Activated T-cell treated with anti-CD3 and anti-CD28 coated beads, Interleukin-2, amount 50 U/mL, for 48 hours (primary cell): ENCODE measurements at places on chromosomes 11 and 22.

DNA sequence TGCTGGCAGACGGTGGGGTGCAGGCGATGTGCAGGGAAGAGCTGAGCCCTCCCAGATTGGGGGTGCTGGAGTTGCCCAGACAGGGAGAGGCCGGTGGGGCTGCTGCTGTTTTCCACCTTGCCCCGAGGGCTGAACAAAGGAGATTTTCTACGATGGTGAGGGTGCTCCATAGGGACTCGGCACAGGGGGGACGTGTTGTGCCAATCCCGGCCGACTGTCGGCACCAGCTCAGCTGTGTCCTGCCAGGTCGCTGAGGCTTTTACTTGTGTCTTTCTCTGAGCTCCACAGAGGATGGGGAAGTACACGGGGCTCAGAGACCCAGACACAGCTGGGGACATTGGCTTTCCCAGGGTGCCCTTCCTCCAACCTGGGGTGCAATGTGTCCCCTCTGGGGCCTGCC is 816.8 kb downstream of the BRD1 start:
- DNase-seq = no peak

DNA sequence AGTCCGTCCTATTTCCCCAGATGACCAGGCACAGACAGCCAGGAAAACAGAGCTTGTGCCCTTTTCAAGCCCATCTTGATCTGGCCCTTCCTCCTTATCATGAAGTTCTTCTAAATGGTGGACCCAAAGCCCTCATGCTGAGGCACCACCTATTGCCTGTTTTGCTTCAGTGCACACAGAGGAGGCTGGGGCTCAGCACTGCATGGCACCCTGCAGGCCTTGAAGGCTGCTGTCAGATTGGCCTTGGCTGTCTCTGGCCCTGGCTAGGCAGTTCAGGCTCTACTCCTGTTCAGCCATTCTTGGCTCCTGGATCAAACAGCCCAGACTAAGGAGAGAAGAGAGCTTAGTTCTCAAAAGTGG is 49.2 kb downstream of the OTOG start:
- peak; percentile 2 for DNase-seq

DNA sequence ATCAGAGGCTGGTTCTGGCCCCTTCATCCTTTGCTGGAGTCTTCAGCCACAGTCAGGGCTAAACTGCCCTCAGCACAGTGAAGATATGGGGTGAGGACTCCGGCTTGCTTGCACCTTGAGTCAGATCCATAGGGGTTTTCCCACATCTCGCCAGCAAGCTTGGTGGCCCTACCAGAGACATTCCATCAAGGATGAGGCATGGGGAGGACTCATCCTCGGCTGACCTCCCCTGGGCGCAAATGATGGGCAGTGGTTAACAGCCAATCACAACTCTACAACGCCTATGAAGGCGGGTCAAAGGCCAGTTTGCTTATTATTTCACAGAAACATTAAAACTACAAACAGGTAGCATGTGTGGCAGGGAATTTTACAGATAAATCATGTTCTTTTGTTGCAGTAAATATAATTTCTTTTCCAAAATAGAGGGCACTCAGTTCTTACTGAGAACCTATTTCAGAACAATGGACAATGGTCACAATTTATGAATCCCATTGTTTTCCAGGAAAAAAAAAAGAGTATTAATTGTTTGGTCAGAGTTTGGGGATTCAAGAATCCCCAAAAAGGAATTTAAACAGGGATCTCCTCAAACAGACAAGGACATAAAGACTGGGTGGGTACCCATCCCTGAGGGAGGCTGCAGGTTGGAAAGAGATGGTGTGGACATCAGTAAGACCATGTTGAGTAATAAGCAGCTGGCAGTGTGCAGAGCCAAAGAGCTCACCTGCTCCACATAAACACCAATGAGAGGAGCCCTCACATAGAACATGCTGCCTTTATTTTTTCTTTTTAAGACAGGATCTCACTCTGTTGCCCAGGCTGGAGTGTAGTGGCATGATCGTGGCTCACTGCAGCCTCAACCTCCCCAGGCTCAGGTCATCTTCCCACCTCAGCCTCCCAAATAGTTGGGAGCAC is 14.8 kb downstream of the PLAAT3 start:
- no peak for DNase-seq

- no peak for DNase-seq
Observed at GRCh38 chr11:803467-803742, 1.6 kb downstream of the PIDD1 start.

- peak; percentile 30 for DNase-seq
Observed at GRCh38 chr11:112797648-112798293, 163.4 kb upstream of the NCAM1 start.

- no peak for DNase-seq
Observed at GRCh38 chr22:30312053-30312452, 14.7 kb downstream of the TBC1D10A start.

- no peak for DNase-seq
Observed at GRCh38 chr22:23473901-23474300, 106.2 kb downstream of the IGLL1 start.

DNA sequence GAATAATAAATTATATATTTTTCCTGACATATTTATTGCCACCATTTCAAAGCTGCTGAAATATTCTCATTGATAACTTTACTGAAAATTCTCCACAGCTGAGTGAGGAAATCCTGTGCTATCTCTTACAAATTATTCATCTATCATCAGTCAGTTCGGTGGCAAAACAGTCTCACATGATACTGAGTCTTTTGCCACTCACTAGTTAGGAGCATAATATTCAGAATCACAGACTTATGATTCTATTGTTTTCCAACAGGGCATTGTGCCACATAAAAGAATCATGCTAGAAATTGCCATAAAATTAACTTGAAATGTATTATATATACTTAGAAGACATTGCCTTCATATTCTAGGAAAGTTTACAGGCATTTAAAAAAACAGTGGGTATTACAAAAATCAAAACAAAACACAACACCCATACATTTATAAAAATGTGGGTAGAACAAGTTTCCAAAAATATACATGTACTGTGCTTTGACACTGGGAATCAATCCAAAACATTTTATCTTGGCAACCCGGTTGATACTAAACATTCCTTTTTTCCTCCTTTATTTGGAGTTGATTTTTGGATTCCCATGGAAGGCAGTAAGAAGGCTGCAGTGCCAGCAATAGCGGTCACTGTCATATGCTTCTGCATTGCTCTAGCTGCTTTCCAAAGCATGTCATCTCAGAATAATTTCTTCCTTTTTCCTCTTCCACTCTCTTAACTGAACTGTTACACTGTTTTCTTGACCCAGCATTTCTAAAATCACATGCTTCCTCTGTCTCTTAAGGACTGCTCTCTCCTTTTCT is 42.5 kb downstream of the ATG16L2 start:
- DNase-seq = no peak

DNA sequence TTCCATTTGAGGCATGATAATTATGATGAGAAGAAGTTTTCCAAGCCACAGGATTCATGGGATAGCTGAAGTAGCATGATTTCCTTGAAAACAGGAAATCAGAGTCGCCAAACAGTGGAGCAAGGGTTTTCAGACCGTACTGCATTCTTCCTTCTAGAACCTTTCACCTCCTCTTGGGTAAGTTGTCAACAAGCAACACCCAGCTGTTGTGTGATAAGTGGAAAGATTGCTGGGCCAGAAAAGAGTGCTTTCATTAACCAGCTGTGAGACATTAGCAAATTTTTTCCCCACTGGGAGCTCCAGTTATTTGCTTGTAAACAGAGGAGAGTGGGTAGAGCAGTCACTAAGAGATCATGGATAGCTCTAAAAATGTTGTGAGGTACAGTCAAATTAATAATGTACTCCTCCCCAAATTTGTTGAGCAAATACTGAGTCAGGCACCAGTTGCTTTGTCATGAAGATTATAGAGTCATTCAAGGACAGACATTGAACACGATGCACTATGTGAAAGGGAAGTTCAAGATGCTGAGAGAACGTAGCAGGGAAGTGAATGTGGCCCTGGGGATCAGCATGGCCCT is 11.7 kb upstream of the MPEG1 start:
- DNase-seq = no peak

DNA sequence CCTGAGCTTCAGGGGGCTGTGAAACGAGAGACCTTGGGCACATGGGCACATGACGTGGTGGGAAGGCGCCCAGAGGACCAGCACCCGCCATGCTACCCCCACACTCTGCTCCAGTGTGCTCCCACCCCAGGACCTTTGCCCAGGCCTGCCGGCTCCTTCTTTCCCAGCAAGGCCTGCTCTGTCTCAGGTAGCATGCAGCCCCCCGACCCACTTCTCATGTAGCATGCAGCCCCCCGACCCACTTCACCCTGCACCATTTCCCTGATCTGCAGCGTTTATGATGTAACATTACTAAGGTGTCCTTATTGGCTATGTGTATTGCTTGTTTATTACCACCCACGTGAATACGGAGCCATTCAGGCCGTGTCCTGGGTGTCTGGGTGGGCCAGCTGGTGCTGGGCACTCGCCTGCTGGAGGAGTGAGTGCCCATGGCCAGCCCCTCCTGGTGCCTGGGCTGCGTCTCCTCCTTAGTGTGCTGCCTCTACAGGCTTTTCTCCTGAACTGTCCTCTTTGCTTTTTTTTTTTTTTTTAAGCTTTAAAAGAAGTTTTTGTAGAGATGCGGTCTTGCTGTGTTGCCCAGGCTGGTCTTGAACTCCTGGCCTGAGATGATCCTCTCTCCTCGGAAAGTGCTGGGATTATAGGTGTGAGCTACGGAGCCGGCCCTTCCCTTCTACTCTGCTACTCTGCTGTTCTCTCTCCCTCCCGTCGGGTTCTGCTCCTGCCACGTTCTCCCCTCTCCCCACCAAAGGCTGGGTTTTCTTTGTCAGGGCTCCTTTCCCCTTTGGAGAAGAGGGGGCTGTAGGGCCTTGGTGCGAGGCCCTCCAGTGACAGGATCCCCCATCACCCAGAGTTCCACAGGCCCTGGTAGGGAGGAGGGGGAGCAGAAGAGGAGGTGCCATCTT is 29.4 kb downstream of the LRP5 start:
- no peak for DNase-seq

- no peak for DNase-seq
Observed at GRCh38 chr11:112465433-112466024, 204.9 kb upstream of the PLET1 start.

GRCh38 chr11:118631142-118631909 is 23.9 kb downstream of the PHLDB1 start:
- DNase-seq = no peak

DNA sequence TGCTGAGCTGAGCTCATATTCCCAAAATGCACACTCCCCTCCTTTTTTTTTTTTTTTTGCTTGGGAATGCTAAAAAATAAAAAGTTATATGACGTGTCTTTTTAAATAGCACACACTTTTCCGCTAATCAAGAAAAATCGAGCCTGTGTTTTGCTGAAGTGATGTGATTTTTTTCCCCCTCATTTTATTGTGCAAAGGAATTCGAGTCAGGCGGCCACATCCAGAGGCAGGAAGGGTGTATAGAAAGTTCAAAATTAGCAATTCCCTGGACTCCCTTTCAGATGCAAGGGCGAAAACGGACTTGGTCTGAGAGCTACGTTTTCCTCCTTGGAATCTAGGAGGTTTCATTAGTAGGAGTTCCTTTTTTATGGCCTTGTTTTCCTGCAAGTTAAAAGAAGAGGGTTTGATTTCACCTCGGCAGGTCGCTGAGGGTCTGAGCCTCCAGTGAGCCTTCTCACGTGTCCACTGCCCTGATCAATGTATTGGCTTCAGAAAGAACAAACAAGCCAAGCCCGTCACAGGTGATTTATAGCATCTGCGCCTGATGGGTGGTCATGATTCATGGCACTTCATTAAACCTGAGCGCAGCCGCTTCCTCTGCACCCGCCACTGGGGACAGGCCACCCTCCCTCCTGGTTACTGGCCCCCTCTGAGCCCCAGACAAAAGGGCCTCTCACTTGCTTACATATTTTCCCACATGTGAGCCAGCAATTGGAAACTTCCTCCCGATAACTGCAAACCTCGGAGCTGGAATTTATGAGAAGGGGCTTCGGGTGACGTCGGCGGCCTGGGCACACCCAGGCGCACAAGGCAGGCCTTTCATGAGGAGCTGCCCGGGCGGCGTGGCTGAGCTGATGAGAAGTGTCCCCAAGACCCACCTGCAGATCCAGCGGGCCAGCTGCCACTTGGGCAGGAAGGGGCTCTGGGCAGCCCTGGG is 64.4 kb upstream of the LINC01488 start:
- DNase-seq = no peak

DNA sequence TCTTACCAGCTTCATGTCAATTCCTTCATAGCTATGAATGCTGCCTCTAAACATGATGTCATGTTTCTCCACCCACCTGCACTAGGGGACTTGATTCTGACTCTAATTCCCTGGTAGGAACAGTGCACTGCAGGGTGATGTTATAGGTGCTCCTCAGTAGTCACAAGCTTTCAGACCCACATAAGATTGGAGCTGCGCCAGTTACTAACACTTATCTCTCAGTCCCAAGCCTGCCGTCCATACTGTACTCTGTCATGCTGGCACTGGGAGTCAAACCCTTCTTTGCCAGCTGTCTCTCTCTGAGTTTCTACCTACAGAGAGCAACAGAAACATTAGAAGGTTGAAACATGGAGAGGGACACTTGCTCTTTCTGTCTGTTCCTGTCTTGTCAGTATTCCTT is 5.5 kb downstream of the OR56A1 start:
- DNase-seq = no peak

DNA sequence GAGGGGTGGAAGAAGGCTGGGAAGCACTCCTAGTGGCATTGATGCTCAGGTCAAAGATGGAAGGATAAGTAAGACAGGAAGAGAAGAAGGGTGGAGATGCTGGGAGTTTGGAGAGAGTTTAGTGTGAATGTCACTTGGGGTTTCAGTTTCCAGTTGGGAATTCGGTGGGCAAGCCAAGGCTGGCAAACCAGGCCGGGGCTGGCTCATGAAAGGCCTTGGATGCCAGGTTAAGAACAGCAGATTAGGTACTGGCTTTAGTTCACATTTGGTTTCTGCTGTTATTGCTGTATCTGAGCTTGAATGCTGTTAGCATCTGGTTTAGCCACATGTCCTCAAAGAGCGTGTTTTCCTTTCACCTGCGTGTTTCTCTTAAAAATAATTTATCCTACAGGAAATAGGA is 69.6 kb downstream of the BLID start:
- DNase-seq = no peak

DNA sequence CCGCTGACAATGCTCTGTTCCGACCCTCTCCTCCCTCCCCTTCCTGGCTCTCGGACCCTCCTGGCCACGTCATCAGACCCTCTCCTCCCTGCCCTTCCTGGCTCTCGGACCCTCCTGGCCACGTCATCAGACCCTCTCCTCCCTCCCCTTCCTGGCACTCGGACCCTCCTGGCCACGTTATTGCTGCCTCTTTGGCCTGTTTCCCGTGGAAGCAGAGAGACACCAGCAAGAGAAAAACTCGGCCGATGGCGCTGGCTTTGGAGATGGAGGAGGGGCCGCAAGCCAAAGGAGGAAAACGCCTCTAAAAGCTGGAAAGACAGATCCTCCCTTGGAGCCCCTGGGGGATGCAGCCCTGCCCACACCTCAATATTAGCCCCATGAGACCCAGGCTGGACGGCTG is 463.3 kb downstream of the BRD1 start:
- DNase-seq = no peak

DNA sequence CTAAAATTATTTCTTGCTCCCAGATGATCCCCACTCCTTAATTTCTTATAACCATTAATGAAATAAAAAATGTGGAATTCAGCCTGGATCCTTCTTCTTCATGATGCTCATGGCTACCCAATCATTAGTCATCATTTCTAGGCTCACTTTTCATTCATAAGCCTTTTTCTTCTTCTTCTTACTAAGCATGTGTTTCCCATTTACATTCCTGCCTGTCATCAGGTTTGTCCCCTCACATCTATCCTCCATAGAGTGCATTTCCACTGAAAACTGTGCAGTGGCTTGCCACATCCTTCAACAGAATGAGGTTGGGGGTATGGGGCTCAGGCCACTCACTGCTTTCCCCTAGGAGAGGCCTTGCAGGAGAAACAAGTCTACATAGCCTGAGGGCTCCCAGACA is 35.8 kb upstream of the NTM start:
- no peak for DNase-seq
